Activated T-helper 2 cell treated with anti-CD3 and anti-CD28 coated beads, Interferon-gamma antibody, Interleukin-2, Interleukin-4, amounts not matched to agents 10 μg/mL and 5 μg/mL and 100 μg/mL, durations not matched to agents 14 hours and 24 hours and 36 hours (primary cell): ENCODE measurements at places on chromosomes 2 and 18.

GRCh38 chr2:201733544-201733943, 35.1 kb upstream of the MPP4 start:
- peaks cover 6% of the 10 kb centered on the region for H3K4me1 ChIP-seq
- no peaks in the 10 kb centered on the region for H3K27me3 ChIP-seq
- no peak for DNase-seq

GRCh38 chr2:119735565-119735964, 24.2 kb upstream of the PTPN4 start:
- H3K27me3 ChIP-seq: peaks cover 8% of the 10 kb centered on the region
- H3K4me1 ChIP-seq: no peaks in the 10 kb centered on the region
- H3K4me3 ChIP-seq: no peak overlapping the region

DNA sequence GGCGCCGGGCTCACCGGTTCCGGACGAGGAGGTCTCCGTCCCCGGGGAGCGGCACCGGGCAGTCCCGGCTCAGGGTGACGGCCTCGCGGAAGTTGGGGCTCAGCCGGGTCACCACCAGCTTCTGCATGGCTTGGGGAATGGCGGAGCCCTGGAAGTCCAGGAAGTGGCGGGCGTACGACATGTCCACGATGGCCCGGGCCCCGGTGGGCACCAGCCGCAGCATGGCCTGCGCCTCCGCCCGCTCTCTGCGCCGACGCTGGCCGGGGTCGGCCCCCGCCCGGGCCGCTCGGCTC, 157 bp downstream of the PTGR3 start:
- peaks cover 29% of the 10 kb centered on the region for H3K36me3 ChIP-seq
- no peak overlapping the region for H3K27ac ChIP-seq
- H3K4me1 ChIP-seq: peaks cover 44% of the 10 kb centered on the region
- DNase-seq: no peak

DNA sequence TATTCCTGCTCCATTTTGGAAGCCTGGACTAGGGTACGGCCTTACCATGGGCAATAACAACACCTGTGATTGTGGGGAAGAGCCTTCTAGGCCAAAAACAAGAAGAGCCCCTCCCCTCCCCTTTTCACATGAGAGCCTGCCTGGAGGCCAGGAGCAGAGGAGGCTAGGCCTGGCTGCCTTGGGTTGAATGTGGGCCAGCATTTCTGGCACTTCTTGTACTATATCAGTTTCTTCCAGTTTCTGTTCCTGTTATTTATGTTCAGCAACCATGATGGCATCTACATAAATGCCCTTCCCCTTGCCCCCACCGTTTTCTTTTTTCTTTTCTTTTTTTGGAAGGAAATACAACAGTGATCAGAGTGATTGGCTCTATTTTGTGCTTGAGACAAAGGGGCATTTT, 58.4 kb downstream of the KCTD18 start:
- peaks cover 45% of the 10 kb centered on the region for H3K4me1 ChIP-seq
- H3K36me3 ChIP-seq: peaks cover 33% of the 10 kb centered on the region
- no peaks in the 10 kb centered on the region for H3K27me3 ChIP-seq
- no peak for DNase-seq
- H3K27ac ChIP-seq: no peak overlapping the region

- no peak for DNase-seq
- H3K27ac ChIP-seq: no peak overlapping the region
- H3K4me3 ChIP-seq: no peak overlapping the region
- H3K27me3 ChIP-seq: no peaks in the 10 kb centered on the region
Measured at GRCh38 chr2:141201016-141201565, 929.7 kb downstream of the LRP1B start.

- H3K4me1 ChIP-seq: peaks cover 8% of the 10 kb centered on the region
- H3K27me3 ChIP-seq: no peaks in the 10 kb centered on the region
- H3K36me3 ChIP-seq: peaks cover 47% of the 10 kb centered on the region
- H3K27ac ChIP-seq: no peak overlapping the region
Measured at GRCh38 chr18:35127201-35127600, 86.0 kb downstream of the MAPRE2 start.

GRCh38 chr2:71811157-71811556, 336.5 kb downstream of the CYP26B1 start:
- H3K36me3 ChIP-seq: no peaks in the 10 kb centered on the region
- H3K4me1 ChIP-seq: no peaks in the 10 kb centered on the region
- DNase-seq: no peak
- no peak overlapping the region for H3K4me3 ChIP-seq
- no peak overlapping the region for H3K27ac ChIP-seq

DNA sequence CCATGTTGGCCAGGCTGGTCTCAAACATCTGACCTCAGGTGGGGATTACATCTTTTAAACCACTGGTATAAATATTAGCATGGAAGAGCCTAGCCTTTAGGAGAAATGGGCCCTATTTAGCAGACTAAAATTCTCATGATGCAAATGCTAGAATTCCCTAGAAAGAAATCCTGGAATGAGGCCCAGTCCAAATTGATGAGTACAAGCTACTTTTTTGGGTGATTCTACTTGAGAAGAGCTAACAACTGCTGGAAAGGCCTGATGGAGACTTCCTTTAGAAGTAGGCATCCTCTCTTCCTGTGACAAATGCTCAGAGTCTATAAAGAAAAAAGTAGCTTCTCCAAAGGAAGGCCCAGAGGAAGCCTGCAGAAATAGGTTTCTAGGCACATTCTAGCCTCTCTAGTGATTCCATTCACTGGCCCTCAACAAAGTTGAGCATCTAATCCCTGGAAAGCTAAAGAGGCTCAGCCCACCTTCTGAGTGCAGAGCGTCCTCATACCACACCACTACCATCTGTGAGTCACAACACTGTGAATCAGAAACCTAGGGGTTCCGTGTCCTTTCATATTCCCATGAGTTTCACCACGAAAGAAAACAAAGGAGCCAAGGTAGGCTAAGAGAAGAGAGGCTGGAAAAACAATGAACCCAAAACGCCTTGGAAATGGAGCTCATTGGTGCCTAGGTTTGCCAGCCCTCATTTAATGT, 183.1 kb downstream of the C1D start:
- DNase-seq: no peak
- no peak overlapping the region for H3K4me3 ChIP-seq
- no peak overlapping the region for H3K27ac ChIP-seq
- no peaks in the 10 kb centered on the region for H3K36me3 ChIP-seq
- H3K4me1 ChIP-seq: no peaks in the 10 kb centered on the region

- H3K4me3 ChIP-seq: no peak overlapping the region
- no peaks in the 10 kb centered on the region for H3K4me1 ChIP-seq
- no peaks in the 10 kb centered on the region for H3K36me3 ChIP-seq
- H3K27me3 ChIP-seq: no peaks in the 10 kb centered on the region
- no peak for DNase-seq
Measured at GRCh38 chr18:37659906-37660305, 94.3 kb upstream of the CELF4 start.

DNA sequence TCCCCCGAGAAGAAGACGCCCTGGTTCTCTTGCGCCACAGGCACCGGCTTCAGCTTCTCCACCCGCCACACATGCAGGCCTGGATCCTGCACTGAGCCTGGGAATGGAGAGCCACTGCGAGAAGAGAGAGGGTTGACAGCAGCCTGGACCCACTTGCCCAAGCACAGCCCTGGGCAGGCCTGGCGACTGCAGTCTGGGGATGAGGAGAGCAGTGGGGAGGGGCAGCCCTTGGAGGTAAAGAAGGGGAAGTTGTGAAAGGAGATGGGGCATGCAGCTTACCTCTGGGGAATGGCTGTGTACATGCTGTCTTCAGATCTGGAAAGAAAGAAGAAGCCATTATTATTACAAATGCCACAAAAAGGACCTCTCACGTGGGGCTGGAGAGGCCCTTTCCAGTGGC, 8.3 kb downstream of the CAPG start:
- no peak overlapping the region for H3K4me3 ChIP-seq
- H3K4me1 ChIP-seq: peaks cover 23% of the 10 kb centered on the region
- no peak for DNase-seq
- H3K27ac ChIP-seq: no peak overlapping the region
- H3K36me3 ChIP-seq: peaks cover 77% of the 10 kb centered on the region
